Right ventricle myocardium superior (tissue), 1 donor: ENCODE measurements at places on chromosomes 2 and 18.
A peak's percentile ranks its signal among the peaks of the same experiment; 100 is the strongest.

DNA sequence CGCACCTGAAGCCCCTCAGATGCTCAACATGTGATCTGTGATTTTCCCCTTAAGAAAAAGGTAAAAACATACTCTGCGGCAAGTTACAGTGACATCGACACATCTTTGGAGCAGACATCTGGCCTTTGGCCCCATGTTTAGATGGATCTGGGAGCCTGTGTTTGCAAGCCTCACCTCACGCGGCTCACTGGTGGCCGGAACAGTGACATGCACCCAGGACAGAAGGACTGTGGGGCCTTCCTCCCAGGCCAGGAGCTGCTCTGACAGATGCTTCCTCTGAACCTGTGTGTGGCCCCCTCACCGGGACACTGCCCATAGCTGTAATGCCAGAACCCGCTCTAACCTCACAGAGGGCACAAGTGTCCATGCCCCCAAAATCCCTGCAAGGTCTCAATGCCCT is 13.1 kb downstream of the PASK start:
- no peak for DNase-seq

GRCh38 chr2:177606636-177607035 is 214.1 kb downstream of the AGPS start:
- DNase-seq, result no peak

GRCh38 chr2:179238027-179238426 is 26.6 kb downstream of the SESTD1 start:
- DNase-seq, result no peak

DNA sequence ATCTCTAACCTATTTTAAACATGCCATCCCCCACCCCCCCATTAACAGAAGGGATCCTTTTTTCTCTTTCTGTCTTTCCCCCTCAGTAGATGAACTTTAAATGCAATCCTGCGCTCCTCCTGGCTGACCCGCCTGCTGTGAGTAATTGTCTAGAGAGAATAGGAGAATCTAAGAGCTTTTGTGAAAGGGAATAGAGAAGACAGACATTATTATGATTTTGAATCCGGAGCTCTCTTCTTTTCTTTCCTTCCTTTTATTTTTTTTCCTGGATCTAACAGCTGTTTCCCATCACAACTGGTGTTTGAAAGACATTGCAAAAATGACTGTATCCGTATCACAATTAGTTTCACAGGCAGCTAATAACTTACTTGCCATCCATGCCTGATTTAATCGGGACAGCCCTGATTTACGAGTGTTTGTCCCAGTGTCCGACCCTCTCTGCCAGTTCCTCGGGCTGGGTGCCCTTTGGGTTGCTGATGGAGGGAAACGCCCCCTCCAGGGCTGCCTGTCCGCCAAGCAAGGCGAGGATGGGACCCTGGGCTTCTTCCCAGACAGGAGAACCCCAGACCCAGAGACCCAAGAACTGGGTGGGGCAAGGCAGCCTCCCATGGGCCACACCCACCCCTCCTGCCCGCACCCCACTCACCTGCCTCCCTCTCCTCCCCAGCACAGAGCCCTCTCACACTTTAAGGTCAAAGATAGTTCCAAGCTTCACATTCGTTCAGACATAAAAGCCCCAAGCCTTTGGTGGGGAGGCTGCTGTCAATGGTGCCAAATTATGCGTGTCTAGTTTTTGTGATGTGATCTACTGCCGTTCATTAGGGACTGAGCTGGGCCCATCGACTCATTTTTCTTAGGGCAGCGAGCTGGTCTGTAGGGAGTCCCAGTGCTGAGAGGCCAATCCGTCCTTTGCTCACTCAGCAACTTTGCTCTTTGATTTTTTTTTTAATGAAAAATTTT is 231.7 kb downstream of the ZNF516 start:
- no peak for DNase-seq

DNA sequence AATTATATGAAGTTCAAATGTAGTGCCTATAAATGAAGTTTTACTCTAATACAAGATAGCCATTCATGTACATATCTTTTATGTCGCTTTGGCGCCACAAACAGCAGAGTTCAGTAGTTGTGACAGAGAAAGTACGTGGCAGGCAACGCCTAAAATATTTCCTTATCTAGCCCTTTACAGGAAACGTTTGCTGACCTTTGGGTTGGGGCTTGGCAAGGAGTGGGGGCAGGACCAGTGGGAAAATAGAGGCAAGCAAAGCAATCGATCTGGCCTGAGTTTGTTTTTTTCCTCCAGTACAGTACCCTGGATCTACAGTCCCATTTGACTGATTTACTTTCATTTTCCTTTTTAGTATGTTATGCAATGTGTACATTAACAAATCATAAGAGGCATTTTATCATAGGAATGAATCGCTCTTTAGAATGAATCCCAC is 13.1 kb downstream of the CCDC68 start:
- peak; percentile 44 for DNase-seq

GRCh38 chr2:128449226-128450061 is 130.8 kb upstream of the HS6ST1 start:
- peak; percentile 64 for DNase-seq

DNA sequence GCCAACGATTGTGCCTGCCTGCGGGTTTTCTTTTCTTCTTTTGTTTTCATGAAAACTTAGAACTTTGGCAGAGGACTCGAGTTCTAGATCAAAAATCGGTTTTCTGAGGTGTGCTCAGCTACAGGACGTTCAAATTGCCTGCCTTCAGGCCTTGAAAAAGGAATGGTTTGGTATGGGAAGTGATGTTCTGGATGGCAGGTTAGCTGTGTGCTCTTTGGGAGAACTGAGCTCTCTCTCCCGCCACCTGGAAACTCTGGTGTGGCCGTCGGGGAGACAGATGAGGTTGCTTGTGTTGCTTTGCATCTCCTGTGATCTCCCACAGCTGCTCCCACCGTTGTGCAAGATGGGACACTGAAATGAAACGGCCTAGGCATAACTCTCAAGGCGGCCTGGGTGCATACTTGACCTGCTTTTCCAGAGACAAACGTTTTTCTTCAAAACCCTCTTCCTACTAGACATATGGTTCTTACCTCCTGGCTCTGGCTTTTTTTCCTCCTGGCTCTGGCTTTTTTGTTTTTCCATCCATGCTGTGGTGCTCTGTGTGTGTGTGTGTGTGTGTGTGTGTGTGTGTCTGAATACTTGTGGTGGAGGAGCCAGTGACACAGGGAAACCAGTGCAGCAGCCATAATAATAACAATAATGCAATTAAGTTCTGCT is 2.0 kb downstream of the FMNL2 start:
- DNase-seq, result no peak

- no peak for DNase-seq
These were observed 687 bp downstream of the CTDP1 start for GRCh38 chr18:79680100-79680879.

GRCh38 chr2:149021271-149021719 is 17.2 kb upstream of the LYPD6B start:
- DNase-seq, result no peak

DNA sequence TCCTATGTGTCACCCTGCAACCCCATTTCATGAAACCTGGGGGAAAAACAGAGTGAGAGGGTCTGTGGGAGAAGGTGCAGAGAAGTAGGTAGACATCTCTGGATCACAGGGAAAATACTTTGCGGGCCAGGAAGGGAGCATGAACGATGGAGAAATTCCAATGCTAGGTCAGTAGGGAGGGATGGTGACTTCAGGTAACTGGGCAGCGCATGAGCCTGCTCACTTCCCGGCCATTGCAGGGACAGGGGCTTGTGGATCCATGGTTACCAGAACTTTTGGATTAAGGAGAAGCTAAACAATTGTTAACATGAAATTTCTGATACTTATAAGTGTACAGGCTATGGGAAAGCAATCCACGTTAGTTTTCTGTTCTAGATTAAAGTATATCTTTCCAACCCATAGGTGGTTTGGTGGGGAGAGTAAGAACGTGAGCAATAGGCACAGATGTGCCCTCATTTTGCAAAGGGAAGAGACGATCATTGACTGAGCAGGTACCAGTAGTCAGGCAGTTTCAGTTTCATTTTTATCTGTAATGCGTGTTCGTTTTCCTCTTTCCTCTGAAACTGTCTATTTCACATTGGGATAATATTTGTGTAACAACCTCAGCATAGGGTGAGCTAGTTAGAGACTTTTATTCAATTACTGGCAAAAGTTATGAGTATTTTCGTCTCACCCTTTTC is 65.0 kb downstream of the NYAP2 start:
- DNase-seq, result no peak

- DNase-seq, result peak; percentile 43
These were observed 30.6 kb upstream of the GPD2 start for GRCh38 chr2:156405586-156405985.

DNA sequence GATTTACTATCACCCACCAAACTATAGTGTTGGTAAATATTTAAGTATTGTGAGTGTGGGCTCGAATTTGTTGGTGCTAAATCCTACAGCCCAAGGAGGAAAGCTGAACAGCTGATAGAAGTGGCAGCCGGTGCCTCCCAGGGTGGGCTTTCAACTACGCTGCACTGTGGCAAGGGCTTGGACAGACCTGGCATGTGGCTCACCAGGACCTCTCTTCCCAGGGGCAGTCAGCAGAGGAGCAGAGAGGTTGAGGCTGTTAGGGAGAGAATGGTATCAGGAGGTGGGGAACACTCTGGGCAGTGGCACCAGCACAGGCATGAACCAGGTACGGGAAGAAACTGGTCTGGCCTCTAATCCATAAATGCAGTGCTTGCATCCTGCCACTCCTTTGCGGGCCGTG is 44.6 kb downstream of the TFCP2L1 start:
- DNase-seq, result no peak

DNA sequence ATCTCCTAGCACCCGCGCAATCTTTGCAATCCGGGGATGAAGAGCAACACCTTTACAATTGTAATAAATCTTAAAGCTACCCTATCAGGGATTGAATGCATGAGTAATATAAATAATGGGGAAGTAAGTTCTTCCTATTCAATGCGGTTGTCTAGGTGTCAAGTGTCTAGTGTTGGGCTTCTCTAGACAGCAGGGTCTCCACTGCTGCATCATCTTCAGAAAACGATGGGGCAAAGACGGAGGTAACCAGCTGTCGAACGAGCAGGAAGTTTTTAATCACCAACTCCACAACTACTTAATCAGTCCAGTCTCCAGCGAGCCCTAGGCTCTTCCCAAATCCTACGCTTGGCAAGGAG is 573 bp downstream of the STAM2 start:
- DNase-seq, result no peak

- no peak for DNase-seq
These were observed 69.7 kb upstream of the BOD1L2 start for GRCh38 chr18:57077005-57077765.
